ENCODE measurements at places on chromosomes 7 and 10.

DNA sequence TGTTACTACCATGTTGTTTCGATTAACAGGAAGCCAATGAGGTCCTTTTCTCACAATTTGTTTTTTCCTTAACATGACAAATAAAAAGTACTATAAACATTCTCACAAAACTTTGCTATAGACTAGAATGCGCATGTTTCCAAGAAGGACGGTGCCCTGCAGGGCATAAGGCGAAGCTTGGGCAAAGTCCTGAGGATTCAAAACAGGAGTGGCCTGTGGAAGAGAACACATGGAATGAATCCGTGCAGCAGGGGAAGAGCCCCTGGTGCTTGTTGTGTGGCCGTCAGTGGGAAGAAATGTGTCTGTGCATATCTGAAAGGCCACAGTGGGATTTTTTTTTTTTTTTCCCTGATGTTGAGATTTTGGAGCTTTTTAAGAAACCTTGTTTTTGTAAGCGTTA, 67.6 kb downstream of the ITGA8 start:
- DNase-seq, result no peak

- peak; percentile 35 for DNase-seq
These were observed at the start of gene CALY for GRCh38 chr10:133336577-133337369. Gene CALY (minus strand): TSS chr10:133336896. CDS start chr10:133328989, 7,907 bp downstream.

DNA sequence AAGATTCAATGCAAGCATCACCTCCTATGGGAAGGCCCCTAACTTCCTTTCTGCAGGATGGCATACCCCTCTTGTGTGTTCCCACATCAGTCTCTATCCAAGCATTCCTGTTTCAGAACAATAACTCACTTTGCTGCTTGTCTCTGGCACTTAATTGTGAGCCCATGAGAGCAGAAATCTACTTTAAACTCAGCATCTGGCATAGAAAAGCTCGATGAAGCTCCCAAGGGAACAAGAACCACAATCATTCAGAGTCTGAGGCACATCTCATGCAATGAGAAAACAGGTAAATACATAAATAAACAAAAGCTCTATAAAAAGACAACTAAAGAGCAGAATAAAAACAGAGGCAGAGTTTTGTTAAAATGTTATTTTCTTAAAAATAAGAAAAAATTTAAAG, 66.2 kb downstream of the VPS41 start:
- no peak for DNase-seq

GRCh38 chr10:6239213-6239991, 36.7 kb downstream of the PFKFB3 start:
- peak; percentile 34 for DNase-seq

DNA sequence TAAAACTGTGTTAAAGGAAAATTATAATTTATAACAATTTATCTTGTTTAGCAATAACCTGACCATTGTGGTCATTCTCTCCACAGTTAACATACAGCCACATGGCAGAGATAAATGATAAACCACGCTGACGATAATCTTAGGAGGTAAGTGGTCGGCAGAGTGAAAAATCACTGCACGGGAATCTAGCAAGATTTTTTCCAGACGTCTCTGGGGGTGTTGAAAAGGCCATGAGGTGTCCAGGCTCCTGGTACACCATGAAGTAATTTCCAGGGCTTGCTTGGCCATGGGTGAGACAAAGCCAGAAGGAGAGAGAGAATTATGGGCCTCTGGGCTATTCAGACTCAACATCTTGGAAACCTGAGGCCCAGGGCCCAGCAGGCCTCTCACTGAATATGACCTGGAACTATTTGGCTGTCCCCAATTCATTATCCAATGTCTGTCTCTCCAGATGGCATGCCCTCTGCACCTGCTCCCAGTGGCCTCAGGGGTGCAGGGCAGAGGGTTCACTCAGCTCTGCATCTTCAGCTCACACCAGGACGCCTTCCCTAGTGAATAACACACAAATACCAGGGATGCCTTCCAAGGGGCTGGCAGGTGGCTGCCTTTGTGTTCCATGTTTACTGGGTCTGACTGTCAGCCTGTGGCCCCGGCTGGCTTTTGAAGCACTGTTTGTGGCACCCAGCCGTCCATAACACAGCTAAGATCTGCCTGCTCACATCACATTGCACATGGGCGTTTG, 590.4 kb upstream of the PFKP start:
- DNase-seq, result no peak

GRCh38 chr10:61801484-61801883, 100.0 kb upstream of the ARID5B start:
- DNase-seq, result no peak

GRCh38 chr7:98878365-98879197, at the start of gene TRRAP:
Gene TRRAP (plus strand): TSS chr7:98878532. CDS start chr7:98881151, 2,619 bp downstream.
- peak; percentile 47 for DNase-seq

- no peak for DNase-seq
These were observed 240.7 kb downstream of the PARD3 start for GRCh38 chr10:34574353-34574934.

GRCh38 chr10:73467206-73467605, 28.6 kb downstream of the PPP3CB start:
- DNase-seq, result no peak

- DNase-seq, result no peak
These were observed 190.0 kb upstream of the POT1 start for GRCh38 chr7:125119559-125120115.

DNA sequence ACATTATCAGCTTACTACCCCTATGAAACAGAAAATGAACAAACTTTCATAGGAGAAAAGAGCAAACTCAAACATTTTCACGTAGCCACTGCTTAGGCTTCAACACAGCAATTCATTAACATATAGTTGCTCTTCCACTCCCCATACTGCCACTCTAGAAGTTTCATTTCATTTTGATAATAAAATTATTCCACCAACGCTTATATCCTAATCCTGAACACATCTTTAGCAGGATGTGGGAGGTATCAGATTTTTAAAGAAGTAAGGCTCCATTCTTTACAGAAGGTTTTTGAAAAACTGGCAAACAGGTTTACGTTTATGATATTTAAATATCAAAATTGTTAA, 77.5 kb upstream of the ANK3 start:
- DNase-seq, result no peak

DNA sequence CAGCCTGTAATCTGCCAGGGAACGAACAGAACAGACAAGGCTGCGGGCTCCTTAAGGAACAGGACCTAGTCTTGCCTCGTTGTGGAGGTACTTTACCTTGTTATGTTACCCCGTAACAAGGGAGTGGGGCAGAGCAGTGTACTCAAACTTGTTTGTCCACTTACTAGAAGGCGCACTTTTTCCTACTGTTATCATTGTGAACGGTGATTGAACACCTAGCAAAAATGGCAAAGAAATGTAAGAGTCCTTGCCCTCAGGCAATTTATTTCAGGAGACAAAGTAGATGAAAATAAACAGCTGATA, 620 bp upstream of the IMPDH1 start:
- no peak for DNase-seq

DNA sequence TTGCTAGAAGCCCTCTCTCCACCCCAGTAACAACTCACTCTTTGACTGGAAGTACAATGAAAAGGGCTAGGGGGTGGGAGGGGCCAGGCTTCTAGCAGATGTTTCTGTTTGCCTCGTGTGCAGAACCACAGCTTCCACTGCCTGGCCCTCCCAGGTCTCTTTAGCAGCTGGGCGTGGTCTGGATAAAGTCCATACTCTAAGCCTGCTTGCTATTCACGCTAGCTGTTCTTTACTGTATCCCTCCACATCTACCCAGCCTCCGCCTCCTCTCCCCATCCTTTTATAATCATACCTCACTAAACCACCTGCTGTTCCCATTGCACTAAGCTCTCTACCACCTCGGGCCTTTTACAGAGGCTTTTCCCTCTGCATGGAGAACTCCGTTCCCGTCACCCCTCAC, 288.8 kb downstream of the CAMK1D start:
- DNase-seq, result peak; percentile 95

DNA sequence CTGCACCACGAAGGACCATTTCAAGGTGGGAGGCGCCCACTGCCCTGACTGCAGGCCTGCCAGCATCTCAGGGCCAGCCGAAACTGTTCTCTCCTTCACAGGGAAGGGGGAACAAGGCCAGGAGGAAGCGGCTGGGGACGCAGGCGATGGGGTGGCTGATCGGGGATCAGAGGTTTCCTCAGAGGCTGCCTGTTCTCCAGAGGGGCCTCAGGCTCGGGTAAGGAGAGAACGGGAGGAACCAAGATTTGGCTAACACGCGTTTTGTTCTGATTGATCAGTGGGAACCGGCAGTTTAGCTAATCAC, 87.9 kb downstream of the DIP2C start:
- no peak for DNase-seq

DNA sequence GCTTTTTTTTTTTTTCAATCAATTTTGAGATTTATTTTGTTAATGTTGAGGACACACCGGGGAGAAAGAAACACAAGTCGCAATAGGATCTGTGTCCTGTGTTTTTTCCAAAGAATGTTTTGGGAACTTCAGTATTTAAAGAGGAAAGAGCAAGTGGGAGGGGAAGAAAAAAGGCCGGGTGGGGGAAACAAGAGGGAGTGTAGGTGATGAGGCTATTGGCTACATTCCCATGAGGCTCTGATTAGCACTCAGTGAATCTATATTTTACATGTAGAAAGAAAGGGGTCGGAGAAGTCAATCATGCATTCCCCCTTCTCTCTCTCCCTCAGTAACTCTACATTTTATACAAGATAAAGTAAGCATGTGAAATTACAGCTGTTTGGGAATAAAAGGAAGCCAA, 4.1 kb downstream of the ZNF680 start:
- DNase-seq, result no peak

DNA sequence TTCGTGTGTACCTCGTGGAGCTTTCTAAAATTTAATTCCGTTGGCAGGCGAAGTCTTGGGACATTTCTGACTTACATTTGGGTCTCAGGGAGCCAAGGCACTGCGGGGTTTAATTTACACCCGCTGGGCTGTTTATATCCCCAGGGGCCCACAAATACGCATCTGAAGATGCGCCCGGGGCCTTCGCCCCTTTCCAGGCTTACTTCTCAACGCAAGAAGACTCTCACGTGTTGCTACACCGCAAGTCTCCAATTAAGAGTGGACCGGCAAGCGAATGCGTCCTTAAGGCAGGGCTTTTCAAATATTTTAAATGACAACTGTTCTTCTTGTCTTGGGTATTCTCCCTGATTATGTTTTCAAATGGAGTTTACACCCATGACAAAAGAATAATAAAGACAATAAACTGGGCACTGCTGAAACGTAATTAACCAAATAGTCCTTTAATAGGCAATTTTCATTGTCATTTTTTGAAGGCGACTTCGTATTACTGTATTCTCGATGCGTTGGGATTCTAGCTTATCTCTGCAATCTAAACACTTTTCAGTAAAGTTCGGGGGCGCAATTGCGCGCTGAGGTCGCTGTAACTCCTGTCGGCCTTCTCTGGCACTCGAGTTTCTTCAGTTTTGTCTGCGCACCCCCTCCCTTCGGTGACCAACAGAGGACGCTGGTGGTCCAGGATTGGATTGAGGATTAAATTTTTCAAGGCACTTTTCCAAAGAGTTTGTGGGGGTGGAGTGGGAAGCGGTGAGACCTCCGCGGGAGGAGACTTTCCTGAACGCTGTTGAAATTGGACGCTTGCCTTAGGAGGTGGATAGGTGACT, 837 bp upstream of the IGFBP3 start:
- peak; percentile 15 for DNase-seq

- DNase-seq, result no peak
These were observed 32.0 kb downstream of the NRAP start for GRCh38 chr10:113631684-113632367.

DNA sequence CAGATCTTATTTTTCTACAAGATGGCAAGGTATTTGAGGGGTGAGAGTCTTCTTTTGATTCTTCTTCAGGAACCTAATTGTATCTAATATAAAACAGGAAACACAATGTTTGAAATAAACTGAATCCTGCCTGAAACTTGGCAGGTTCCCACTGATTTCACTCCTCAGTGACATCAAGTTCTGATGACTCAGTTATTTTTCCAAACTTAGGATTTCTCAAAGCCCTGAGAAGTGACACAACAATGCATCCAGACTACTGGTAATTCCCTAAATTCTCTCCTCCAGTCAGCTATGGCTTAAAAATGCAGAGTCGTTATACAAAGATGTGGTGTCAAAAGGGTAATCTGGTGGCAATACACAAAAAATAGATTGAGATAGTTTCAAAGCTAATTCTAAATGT, 80.9 kb downstream of the ABLIM1 start:
- DNase-seq, result no peak

DNA sequence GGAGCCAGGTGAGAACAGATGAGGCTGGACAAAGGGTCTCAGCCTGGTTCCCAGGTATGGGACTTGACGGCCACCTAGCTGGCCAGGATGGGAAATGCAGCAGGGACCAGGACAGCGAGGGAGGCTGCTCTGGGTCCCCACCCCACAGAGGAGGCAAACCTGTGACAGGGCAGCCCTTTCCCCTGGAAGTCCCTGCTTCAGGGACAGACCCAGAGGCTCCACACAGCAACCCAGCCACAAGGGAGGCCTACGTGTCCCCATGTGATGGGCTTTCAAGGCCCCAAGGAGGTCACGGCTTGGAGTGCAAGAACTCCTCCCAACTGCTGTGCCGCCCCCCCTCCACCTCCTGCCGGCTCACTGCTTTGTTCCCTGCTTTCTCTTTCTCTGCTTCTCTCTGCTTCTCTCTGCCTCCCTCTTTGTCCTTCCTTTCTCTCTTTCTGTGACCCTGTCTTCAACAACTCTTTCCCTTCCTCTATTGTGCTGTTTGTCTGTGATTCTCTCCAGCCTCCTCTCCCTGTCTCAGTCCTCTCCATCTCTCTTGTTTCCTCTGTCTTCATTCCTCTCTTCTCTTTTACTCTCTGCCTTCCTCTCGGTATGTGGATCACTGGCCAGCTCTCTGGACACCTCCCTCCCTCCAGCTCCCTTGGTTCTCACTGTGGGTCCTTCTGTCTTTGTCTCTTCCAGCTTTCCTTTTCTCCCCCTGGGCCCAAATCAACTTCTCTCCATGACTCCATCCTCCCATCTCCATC, 9.6 kb upstream of the EIF5AL1 start:
- no peak for DNase-seq

GRCh38 chr7:48380921-48381320, 209.7 kb downstream of the ABCA13 start:
- no peak for DNase-seq

DNA sequence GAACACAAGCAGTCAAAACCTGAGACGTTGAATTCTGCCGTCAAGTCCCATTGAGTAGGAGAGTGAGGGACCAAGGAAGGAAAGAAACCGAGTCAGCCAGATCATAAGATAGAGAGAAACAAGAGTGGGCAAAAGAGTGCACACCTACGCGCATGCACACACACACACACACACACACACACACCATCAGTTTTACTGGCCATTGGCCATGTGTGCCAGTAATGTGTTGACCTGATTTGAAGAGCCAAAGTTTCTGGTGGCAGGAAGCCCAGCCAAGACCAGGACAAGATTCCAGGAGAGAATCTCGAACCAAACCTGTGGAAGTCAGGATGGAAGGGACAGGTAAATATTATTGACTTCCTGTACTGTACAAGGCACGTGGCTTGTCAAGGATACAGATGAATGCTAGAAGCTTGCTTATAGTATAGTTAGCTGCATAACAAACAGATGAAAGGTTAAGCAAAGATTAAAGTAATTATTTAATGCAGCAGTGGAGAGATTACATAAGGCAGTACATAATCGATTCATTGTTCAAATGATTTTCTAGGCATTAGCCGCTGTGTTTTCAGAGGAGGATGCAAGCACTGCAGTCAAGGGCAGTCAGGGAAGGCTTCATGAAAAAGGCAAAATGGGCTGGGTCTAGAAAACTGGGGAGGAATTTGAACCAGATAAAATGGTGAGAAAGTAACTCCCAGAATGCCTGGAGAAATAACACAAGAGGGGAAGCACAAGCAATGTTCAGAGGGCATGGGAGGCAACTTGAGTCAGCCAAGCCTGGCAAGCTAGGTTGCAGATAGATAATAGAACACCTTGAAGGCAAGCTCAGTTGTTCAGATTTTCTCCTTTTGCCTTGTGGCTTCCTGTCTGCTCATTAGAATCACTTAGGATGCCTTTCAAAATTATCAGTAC, 2.7 kb upstream of the HYCC1 start:
- DNase-seq, result no peak
